NCI-H2081 (cell line): ENCODE measurements at places on chromosomes 5 and 9.

- DNase-seq: no peak
Observed at GRCh38 chr9:131593936-131594665, 48.8 kb downstream of the PRRT1B start.

- DNase-seq: no peak
Observed at GRCh38 chr5:164487939-164488338, 982.5 kb downstream of the MAT2B start.

GRCh38 chr9:71725590-71726338 lies 42.5 kb downstream of the CEMIP2 start:
- peak; percentile 7 for DNase-seq

DNA sequence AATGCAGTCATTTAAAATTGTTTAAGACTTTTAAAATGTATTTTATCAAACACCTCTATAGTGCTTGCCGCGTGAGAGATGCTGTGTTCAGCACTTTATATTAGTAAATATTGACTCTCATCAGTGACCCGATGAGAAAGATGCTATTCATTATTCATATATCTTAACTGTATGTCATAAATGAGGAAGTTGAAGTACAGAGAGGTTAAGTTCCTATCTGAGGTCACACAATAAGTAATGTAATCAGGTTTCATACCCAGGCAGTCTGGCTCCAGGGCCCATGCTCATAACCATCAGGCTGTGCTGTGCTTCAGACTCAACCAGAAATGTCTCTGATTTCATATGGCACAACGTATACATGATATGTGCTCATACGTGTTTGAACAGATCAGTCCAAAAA lies 119.0 kb downstream of the SV2C start:
- no peak for DNase-seq

- DNase-seq: no peak
Observed at GRCh38 chr5:62974623-62975022, 396.0 kb downstream of the LRRC70 start.

DNA sequence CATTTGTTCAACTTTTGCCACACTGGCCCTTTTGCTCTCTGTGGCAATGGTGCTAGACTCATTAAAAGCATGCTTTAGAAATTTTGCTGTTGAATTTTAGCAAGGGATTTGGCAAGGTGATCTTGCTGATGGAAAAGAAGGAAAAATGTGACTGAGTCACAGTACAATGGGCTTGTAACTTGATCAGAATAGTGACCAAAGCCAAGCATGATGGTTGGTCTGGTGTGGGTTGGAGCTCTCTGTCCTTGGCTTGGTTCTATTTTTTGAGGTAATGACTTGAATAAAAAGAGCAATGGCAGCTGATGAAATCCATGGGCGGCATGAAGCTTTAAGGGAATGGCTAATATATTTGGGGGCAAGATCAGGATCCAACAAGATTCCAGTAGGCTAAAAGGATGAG lies 114.4 kb upstream of the ZNF366 start:
- no peak for DNase-seq

- DNase-seq: peak; percentile 93
Observed at GRCh38 chr9:94014920-94015319, 59.8 kb upstream of the BARX1 start.

GRCh38 chr9:17775656-17776055 lies 196.8 kb downstream of the SH3GL2 start:
- no peak for DNase-seq

- no peak for DNase-seq
Observed at GRCh38 chr9:76557674-76558225, 98.8 kb downstream of the GCNT1 start.

GRCh38 chr9:74949859-74950855 lies 2.6 kb downstream of the C9orf40 start:
- no peak for DNase-seq

GRCh38 chr5:154273028-154273617 lies 82.6 kb downstream of the GALNT10 start:
- DNase-seq: no peak

DNA sequence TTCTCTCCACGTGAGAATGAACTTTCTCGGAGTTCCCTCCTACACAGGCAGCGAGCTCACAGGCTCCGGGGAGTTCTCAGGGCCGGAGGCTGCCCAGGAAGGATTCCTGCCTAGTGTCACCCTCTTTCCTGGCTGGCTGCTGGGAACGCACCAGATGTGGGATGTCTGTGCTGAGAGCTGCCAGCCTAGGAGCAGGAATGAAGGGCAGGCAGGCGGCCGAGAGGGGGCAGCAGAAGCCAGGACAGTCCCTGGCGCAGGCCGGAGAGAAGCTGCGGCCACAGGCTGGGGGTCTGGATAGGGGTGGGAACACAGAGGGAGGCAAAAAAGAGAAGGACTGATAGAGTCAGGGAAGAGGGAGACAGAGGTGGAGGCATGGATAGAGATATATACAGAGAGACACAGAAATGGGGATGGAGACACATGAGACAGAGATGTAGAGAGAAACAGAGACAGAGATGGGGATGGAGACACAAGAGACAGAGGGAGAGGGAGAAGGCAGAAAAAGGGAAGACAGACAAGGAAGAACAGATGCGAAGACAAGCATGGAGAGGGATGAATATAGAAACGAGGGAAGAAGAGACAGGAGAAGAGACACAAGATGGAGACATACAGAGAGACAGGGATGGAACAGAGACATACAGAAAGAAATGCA lies 25.3 kb upstream of the ENHO start:
- DNase-seq: peak; percentile 51

DNA sequence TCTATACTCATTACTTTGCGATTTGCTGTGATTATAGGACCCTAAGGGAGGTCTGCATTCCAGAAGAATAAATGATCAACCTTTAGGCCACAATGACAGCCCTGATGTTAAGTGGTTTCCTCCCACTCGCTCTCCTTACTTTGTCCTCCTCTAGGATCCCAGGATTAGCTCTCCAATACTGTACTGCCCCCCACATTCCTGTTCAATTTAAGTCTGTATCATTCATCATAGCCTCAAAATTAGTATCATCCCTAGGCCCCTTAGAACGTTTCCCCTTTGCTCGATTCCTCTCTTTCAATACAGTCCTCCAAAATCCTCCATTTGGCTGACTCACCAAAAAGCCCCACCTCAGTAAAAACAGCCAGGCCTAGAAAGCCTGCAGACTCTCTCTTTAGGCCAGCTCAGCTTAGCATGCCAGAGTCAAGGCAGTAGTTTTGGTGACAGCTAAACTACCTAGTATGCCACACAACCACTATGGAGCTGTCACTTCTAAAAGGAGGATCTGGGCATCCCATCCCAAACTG lies 24.4 kb downstream of the RNF145 start:
- no peak for DNase-seq

DNA sequence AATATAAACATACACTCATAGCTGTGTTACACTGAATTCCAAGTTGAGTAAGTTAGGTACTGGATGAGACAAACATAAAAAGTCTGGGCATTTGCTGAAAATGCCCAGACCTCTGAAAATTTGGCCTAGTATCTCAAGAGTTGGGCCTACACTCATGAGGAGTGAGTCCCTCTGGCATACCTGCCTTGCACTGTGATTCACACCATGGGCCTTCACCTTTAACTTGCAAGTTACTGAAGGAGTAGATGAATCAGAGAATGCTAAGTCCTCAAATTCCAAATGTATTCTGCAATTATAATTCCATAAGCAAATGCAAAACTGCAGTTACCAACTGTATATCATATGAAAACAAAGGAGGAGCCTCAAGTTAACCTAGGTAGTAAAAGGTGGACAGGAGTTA lies 32.3 kb upstream of the C9orf40 start:
- no peak for DNase-seq

- no peak for DNase-seq
Observed at GRCh38 chr9:19375538-19375937, 4.5 kb downstream of the RPS6 start.

DNA sequence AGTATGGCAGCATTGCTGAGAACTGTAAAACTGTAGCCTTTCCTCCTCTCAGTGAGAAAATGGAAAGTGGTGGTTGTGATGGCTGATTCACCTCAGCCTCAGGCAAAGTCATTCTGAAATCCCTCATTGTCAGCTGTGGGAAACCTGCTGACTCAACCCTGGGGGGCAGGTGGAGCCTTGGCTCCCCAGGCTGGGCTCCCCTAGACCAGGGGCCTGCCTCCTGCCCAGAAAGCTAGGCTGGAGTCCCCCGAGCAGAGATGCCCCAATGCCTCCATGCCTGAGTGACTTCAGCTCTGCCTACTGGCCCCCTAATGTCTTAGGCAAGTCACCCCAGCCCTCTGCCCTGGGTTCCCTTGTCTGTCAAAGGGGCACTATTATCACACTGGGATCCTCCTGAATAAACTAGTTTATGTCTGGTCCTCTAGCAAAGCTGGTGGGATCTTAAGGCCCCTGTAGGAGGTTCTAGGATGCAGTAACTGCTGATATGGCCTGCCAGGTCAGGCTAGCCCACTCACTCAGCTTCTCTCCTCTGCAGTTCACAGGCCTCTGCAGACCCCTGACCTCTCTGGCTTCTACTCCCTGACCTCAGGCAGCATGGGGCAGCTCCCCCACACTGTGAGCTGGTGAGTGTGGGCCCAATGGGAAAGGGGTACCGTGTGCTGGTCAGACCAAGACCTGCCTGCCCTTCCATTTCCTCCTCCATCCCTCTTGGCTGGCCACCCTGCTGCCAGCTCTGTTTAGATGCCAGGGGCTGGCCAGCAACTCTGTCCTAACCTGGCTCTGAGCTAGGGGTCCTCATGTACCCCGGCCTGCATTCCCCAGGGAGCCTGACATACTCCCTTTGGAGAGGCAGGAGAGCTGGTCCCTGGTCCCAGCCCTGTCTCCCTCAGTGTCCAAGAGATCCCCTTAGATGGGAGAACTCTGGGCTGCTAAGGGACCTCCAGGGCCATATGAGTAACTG lies 24.2 kb downstream of the TCF7 start:
- no peak for DNase-seq

GRCh38 chr5:116517488-116517887 lies 57.1 kb downstream of the SEMA6A start:
- no peak for DNase-seq

- no peak for DNase-seq
Observed at GRCh38 chr5:96629774-96630173, 32.4 kb upstream of the CAST start.

GRCh38 chr5:87785554-87786335 lies 373.0 kb upstream of the CCNH start:
- no peak for DNase-seq

DNA sequence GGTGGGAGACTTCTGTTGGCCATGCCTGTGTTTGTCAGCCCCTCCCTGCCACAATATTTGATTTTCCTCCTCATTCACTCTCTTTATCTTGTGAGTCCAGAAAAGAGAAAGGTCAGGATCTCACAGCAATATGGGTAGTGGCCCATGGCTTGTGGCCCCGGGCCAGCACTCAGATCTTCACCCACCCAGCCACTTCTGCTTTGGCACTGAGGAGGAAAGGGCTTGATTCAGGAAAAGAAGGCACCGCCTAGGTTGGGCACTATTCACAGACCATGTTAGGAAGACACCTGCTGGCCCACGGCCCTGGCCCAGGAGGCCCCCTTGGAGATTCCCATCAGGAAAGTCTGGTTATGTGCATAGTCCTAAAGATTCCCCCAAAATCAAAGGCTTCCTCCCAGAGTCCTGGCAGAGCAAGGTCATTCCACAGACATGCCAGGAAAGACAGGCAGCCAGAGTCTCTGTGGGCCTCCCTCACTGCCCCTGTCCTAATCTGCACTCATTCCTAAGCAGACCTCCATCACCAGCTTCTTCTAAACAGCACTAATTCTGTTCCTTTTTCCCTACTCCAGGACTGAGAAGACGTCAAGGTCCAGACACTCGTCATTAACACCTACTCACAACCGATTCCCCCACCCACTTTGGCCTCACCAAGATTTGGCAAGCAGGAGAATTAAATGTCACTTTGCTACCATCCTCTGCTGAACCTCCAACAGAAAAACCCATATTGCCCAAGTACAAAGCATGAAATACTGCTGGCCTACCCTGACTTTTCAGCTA lies 179.3 kb downstream of the DEPDC1B start:
- DNase-seq: no peak

DNA sequence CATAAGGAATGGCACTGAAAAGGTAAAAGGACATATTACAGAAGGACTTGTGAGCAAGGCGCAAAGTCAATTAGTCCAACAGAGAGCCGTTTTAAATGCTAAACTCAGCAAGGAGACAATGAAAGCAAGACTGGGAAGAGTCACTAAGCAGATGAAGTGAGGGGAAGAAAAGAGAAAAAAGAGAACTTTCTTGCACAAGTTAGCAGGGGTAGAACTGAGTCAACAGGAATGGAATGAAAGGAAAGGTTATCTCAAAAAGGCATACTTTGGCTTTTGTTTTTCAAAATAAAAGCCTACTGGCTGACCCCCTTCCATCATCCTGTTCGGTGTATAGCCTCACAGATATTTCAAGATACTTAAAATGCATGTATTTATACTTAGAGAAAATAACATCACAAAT lies 75.0 kb downstream of the NR6A1 start:
- no peak for DNase-seq
